ENCODE measurements at places on chromosomes 5 and 9.

DNA sequence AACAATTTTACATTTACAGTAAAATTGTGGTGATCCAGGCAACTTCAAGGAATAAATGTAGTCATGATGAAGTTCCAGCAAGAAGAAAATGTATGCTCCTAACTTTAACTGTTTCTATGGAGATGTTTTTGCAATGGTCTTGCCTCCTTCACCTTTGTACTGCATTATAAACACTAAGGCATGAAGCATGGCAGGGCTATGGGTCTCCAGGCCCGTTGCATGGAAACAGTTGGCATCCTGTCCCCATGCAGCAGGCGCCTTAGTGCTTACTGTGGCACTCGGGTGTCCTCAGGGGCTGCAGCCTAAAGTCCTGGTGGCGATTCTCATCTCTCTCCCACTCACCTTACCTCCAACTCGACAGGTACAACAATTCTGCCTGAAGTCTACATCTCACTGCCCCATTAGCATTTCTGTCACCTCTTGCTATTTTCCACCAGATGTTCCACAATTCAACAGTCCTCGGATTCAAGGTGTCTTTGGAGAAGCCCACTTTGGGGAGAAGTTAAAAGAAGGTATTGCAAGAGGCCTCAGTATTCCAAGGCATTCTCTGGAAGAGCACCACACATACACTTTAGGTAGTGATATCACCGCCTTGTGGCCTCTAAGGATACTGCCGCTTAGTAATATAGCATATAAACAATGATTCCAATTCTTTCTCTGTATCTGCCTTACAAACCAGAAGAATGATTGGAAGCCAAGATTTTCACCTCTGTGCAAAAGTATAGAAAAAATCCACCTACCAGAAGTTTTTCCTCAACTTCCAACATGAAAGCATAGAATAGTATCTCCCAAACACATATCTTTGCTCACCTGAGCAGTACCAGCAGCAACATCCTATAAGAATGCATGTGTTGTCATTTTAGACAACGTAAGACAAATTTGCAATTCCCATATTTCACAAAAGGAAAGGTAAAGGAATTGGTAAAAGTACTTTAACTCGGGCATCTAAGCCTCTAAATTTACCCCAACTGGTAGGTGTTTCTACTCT, 5.1 kb downstream of the LIFR start:
- peak; percentile 14 for DNase-seq

DNA sequence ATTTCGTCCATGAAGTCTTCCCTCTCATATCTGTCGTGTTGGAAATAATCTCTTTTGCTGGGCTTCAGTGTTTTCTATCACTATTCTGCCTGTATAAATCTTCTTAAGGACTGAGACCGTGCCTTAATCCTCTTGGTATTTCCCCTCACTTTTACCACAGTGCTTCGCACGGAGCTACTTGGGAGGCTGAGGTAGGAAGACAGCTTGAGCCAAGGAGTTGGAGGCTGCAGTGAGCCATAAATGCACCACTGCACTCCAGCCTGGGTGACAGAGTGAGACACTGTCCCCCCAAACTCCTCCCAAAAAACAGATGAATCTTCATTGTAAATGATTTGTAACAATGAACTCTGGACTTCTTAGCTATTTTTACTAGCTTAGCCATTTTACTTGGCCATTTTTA, 57.8 kb downstream of the PHAX start:
- no peak for DNase-seq

GRCh38 chr5:134370871-134371833, at the start of gene UBE2B:
UBE2B (plus strand) TSS chr5:134371569; CDS start chr5:134371596, 27 bp downstream.
- DNase-seq, result peak; percentile 100

DNA sequence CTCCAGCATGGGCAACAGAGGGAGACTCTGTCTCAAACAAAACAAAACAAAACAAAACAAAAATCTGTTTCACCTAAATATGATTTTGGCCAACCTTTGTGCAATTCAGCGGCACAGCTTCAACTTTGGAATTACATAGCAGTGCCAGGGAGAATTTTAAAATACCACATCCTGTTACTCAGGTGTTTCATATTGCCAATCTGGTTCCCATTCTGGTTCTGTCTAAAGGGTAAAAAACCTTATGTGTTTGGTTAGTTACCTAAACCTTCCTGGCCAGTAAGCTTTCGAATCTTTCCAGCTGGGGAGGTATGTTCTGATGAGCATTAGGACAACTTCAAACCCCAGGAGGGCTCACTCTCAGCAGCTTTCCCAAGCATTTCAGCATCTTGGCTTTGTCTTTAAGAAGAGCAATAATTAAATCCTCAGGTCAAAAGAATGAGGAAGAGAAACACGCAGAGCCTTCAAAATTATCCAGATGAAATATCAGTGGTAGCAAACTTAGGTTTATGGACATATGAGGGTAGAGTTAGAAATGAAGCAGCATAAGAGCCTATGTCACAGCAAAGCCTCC, 2.7 kb downstream of the DAB2 start:
- no peak for DNase-seq

DNA sequence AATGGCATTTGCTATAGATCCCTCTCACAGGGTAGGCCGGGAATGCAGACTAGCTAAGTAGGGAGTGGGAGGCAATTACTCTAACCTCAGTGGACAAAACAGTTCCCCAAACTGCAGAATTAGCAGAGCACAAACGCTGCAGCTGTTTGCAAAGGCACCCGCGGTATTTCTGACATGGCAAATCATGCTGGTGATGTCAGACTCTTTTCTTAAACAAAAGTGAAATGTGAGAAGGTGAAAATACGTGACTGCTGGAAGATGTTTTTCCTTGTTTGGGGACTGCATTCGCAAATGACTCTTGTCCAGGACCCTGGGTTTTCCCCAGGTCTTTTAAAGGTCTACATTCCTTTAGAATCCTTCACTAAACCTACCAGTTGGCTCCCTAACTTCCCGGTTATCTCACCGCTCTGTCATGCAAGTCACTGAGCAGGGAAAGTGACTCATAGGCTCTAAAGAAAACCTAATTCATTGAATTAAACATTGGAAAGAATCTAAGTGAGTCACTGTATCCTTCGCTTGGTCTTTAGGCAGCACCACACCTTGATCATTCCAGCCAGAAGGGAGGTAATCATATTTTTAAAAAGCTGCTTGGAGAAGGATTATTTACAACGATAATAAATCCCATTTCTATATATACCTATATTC, 91.5 kb upstream of the DNAH5 start:
- DNase-seq, result no peak

- no peak for DNase-seq
Observed at GRCh38 chr5:172945151-172945550, 14.1 kb upstream of the RPL26L1 start.

Measured in OCI-LY7 (cell line).